ENCODE measurements at places on chromosomes 2 and 18. TPM values are rescaled to one million over a fixed set of nuclear protein-coding genes. Genes with fewer than 3 reads are reported as not detected.

Gene IL36G
- not detected for total RNA-seq

Gene CACNB4
- 0.32 TPM for total RNA-seq

Gene ATOH8
- 29.6 TPM for total RNA-seq

Gene LINC00305
- total RNA-seq, result not detected

Gene INPP5D
- total RNA-seq, result 5.8 TPM

Gene SIGLEC15
- 0.10 TPM for total RNA-seq

Gene ASAP2
- total RNA-seq, result 10.1 TPM

Gene CYTIP
- total RNA-seq, result 1.2 TPM

Gene SOX11
- 0.10 TPM for total RNA-seq

Gene HRH4
- 0.17 TPM for total RNA-seq

Gene SRD5A2
- total RNA-seq, result not detected

Gene TUBB6
- total RNA-seq, result 82.0 TPM

Gene TCF7L1
- total RNA-seq, result 7.1 TPM

Gene KATNAL2
- total RNA-seq, result 2.7 TPM

Gene BCL11A
- 31.2 TPM for total RNA-seq

Gene SLC38A11
- 1.0 TPM for total RNA-seq

Gene SIX3
- total RNA-seq, result not detected

Gene VWC2L
- total RNA-seq, result not detected

Gene SOCS6
- total RNA-seq, result 23.2 TPM

Gene VWA3B
- total RNA-seq, result not detected

Gene CBLN2
- total RNA-seq, result not detected

Gene AFF3
- total RNA-seq, result 10.0 TPM

Gene AQP12B
- total RNA-seq, result not detected

Gene TMEM247
- total RNA-seq, result not detected

Gene TUBA3E
- total RNA-seq, result 60.2 TPM

Gene APCDD1
- 24.9 TPM for total RNA-seq

Gene SULT1C4
- total RNA-seq, result 3.2 TPM

Gene TLK1
- 29.6 TPM for total RNA-seq

Gene B4GALT6
- 11.9 TPM for total RNA-seq

Gene MARCHF4
- not detected for total RNA-seq

Gene FEV
- total RNA-seq, result not detected

Gene ARHGAP15
- 4.2 TPM for total RNA-seq

Gene FAHD2B
- total RNA-seq, result 34.2 TPM

Gene PLB1
- total RNA-seq, result 3.3 TPM

Gene GPR155
- 16.6 TPM for total RNA-seq

Gene CAPN14
- total RNA-seq, result 0.42 TPM

Gene EFR3B
- 4.2 TPM for total RNA-seq

Gene MROH2A
- not detected for total RNA-seq

Gene PRKAG3
- 0.12 TPM for total RNA-seq

Gene MATN3
- total RNA-seq, result 0.32 TPM

Gene COLEC12
- total RNA-seq, result 8.3 TPM

Gene NPHP1
- 4.1 TPM for total RNA-seq

Gene MDH1B
- total RNA-seq, result 1.0 TPM

Gene GAL3ST2
- not detected for total RNA-seq

Gene SRSF7
- total RNA-seq, result 54.5 TPM

Gene PRKCE
- 14.8 TPM for total RNA-seq

Gene CRYGD
- total RNA-seq, result not detected

Gene HOXD4
- total RNA-seq, result 0.22 TPM
